AML-193 (cell line): ENCODE measurements at places on chromosomes 4 and X.
A peak's percentile ranks its signal among the peaks of the same experiment; 100 is the strongest.

GRCh38 chr4:113101669-113102068, 52.2 kb downstream of the ANK2 start:
- no peak for DNase-seq

DNA sequence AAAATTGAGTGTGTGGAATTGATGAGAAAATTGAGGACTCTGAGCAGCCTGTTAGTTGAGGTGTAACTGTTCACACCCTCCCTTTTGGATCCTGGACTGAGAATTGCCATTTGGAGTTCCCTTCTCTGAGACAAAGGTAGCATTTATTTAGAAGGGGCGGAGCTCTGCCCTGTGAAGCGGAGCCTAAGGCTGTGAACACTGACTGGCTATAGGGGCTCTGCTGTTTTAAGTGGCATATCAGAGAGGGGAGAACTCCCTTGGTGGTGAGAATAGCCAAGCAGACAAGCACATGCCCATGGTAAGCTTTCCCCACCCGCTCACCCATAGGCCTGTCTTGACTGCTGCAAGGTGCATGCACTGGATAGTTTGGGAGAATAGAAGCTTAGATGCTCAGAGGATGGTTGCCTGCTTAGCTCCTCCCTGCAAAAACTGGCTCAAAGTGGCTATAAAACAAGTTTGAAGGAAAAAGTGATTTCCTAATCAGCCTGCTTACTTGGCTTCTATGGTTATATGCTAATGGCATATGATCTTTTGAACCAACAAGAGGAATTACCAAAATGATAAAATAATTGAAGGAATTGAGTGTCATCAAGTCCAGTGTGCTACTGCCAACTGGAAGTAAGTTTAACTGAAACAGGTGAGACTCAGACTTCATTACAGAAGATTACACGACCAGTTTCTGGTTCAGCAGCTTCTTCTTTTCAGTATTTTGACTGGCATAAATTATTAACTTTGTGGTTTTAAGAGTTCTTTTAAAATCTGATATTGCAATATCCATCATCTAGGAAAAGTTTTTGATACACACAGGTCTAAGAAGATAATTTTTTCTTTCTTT, 108.4 kb downstream of the AFF1 start:
- no peak for DNase-seq

GRCh38 chr4:125808570-125808969, 493.8 kb downstream of the FAT4 start:
- no peak for DNase-seq

DNA sequence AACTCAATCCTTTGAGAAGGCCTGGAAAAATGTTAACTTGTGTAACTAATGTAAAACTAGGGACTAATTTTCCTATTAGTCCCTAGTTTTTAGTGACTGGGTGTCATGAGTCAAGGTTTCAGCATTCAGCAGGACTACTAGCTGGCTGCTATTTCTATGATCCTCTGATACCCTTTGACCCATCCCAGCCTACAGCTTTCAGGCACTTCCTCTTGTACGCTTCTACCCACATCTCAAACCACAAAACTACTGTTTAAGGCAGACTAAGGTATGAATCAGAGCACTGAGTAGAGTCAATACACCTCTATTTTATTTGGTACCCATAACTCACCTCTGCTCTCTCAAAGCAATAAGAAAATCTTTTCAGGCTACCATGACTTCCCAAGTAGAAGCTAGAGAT, 809.6 kb downstream of the PDHA2 start:
- no peak for DNase-seq

GRCh38 chr4:127622921-127623796, 9.6 kb upstream of the INTU start:
- DNase-seq: no peak

- no peak for DNase-seq
Observed at GRCh38 chr4:152050106-152050505, 289.3 kb upstream of the GATB start.

- peak; percentile 37 for DNase-seq
Observed at GRCh38 chrX:40175511-40176350, 78.0 kb upstream of the BCOR start.

- DNase-seq: no peak
Observed at GRCh38 chrX:6674734-6675133, 139.8 kb upstream of the VCX3A start.

DNA sequence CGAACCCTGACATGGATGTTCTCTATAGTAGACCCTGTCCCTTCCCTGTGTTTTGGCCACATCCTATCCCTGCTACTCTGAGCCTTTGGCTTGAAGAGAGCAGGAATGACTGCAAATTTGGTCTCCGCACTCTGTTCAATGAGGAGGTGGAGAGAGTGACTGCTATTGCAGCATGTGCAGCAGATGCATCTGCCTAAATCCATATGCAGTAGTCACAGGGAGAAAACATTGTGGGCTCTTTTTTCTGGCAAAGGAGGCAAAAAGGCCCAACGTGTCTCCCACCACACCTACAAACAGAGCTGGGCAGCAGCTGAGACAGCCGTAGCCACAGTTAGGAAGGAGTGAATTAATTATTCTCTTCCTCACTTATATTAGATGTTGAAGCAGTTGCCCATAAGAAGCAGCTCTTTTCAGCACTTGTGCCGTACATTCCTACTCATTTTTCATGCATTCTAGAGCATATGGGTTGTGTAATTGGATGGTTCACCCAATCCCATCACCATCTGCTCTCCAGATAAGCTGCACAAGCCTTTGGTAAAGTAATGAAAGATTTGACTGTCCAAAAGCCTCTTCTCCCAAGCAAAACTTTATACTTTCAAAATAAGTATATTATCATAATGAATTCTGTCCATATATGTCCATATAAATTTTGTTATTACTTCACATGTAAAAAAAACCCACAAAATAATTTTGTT, 147.9 kb upstream of the FAM47A start:
- no peak for DNase-seq

GRCh38 chr4:39320381-39321115, 45.6 kb downstream of the RFC1 start:
- DNase-seq: no peak

DNA sequence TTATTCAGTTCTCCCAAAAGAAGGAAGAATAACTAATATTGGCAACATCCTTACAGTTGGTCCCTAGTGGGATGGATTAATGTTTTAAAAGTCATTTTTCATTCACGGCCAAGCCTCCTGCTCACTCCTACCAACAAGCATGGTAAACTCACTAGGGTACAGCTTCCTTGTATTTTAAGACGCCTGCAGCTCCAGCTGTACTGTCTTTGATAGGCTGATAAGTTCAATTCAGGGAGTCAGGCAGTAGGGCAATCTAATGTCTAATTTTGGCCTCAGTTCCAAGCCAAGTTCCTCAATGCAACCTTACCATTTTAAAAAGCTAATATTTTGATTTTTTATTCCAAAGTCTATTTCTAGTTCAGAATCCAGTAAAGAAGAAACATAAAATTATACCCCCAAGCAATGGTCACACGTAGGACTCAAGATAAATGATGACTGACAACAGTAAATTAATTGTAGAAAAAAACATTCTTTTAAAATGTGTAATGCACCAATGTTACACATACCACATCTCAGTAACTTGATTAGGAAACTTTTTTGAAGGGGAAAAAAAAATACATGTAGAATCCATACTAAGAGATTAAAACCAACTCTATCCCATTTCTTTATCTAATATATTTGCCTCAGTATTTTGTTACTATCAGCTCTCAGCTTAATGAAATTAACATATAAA, 9.3 kb downstream of the LCORL start:
- no peak for DNase-seq
